ENCODE measurements at places on chromosomes 13 and 19. TPM values are rescaled to one million over a fixed set of nuclear protein-coding genes. Genes with fewer than 3 reads are reported as not detected.

Gene COL5A3
- under 0.01 TPM for total RNA-seq

Gene DAPK3
- 113 TPM for total RNA-seq

Gene ZNF433
- 2.0 TPM for total RNA-seq

Gene C2CD4C
- total RNA-seq: 2.0 TPM

Gene LACC1
- 5.8 TPM for total RNA-seq

Gene MCEMP1
- not detected for total RNA-seq

Gene PRSS57
- total RNA-seq: not detected

Gene SPACA4
- total RNA-seq: not detected

Gene DAND5
- under 0.01 TPM for total RNA-seq

Gene SLITRK5
- total RNA-seq: not detected

All from lung microvascular endothelial cell (primary cell).